ENCODE measurements at places on chromosomes 6 and 20.

GRCh38 chr20:56437196-56437960 lies 25.3 kb downstream of the CASS4 start:
- no peak for DNase-seq

GRCh38 chr6:11423072-11423471 lies 114.5 kb upstream of the TMEM170B start:
- DNase-seq: no peak

- DNase-seq: no peak
These were observed 27.3 kb downstream of the SLC2A4RG start for GRCh38 chr20:63766695-63767426.

GRCh38 chr6:139109558-139109957 lies 25.3 kb upstream of the HECA start:
- DNase-seq: no peak

All from inflammatory macrophage treated with lipopolysaccharide for 1 hour (primary cell).